GM12878 (cell line): ENCODE measurements at places on chromosomes 6 and 20. TPM values are rescaled to one million over a fixed set of nuclear protein-coding genes. Genes with fewer than 3 reads are reported as not detected.

GRCh38 chr6:154960854-154961530 lies 34.1 kb upstream of the TIAM2 start:
- no peaks in the 10 kb centered on the region for H3K36me3 ChIP-seq
- DNase-seq, result no peak
- H3K27me3 ChIP-seq, result no peaks in the 10 kb centered on the region

GRCh38 chr6:56766806-56767178 lies 124.1 kb upstream of the DST start:
- H3K27ac ChIP-seq, result peak overlapping the region; percentile 47
- peaks cover 78% of the 10 kb centered on the region for H3K4me1 ChIP-seq
- H3K27me3 ChIP-seq, result no peaks in the 10 kb centered on the region
- H3K4me3 ChIP-seq, result 0 out of 2 replicates have a peak overlapping the region, but pooled peaks have one; percentile 13
- peak; percentile 92 for DNase-seq
- no peaks in the 10 kb centered on the region; the same call in 1 of the 2 replicates for H3K36me3 ChIP-seq

DNA sequence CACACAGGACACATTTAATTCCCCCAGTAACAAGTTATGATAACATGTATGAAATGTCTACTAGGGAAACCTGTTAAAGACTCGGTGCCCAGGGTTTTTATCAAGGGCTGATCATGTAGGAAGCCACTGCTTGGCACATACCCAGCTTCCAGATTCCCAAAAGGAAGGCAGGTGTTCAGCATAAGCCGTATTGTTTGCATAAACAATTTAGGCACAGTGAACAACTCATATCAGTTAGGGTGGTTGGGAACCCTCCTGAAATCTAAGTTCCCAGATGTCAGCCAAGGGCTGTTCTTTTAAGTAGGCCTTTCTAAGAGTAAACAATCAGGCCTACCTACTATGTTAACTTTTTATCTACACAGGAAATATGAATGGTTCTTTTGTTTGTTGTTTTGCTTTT lies 74.1 kb downstream of the ASXL1 start:
- peaks cover 52% of the 10 kb centered on the region for H3K36me3 ChIP-seq
- no peak overlapping the region for H3K4me3 ChIP-seq
- DNase-seq, result no peak
- no peaks in the 10 kb centered on the region for H3K27me3 ChIP-seq
- H3K27ac ChIP-seq, result no peak overlapping the region

DNA sequence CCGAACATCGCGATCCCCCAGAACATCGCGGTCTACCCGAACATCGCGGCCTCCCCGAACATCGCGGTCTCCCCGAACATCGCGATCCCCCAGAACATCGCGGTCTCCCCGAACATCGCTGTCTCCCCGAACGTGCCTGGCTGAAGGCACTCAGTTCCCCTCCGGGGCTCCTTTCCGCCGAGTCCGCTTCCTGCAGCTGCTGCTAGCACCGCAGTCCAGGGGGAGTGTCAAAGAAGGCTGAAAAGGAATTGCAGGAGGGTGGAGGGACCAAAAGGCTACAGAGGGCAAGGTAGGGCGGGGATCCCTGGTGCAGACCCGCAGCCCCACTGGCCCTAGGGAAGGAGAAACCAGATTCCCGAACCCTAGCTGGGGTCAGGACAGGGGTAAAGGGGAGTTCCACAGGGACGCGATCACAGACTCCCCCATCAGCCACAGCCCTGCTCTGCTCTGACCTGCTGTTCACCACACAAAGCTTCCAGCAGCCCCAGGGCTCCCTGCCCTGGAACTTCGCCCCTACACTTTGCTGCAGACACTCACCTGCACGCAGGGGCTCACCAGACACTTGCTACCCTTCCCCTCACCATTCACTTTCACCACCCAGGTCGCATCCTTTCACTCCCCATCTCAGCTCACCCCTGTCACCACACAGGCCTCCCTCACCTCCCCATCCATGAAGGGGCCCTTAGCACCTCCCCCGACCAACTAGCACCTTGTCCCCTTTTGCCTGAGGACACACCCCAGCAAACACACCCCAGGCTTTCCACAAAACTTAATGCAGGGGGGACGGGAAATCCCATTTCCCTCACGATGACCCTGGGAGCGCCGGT lies 1.7 kb downstream of the ULBP1 start:
- H3K27ac ChIP-seq, result no peak overlapping the region
- no peaks in the 10 kb centered on the region for H3K36me3 ChIP-seq
- H3K27me3 ChIP-seq, result peaks cover 21% of the 10 kb centered on the region
- H3K4me3 ChIP-seq, result no peak overlapping the region
- DNase-seq, result no peak
- H3K4me1 ChIP-seq, result peaks cover 7% of the 10 kb centered on the region

- H3K4me3 ChIP-seq, result no peak overlapping the region
- no peak overlapping the region for H3K27ac ChIP-seq
- no peaks in the 10 kb centered on the region for H3K27me3 ChIP-seq
- no peaks in the 10 kb centered on the region for H3K36me3 ChIP-seq
Observed at GRCh38 chr6:68778356-68779020, 143.4 kb downstream of the ADGRB3 start.

- no peak for DNase-seq
- H3K4me3 ChIP-seq, result no peak overlapping the region
- H3K4me1 ChIP-seq, result no peaks in the 10 kb centered on the region
- H3K27ac ChIP-seq, result no peak overlapping the region
- H3K36me3 ChIP-seq, result no peaks in the 10 kb centered on the region
Observed at GRCh38 chr6:17172836-17173470, 71.1 kb downstream of the STMND1 start.

GRCh38 chr6:152119831-152120230 lies 312.3 kb downstream of the ESR1 start:
- H3K4me3 ChIP-seq, result no peak overlapping the region
- no peaks in the 10 kb centered on the region for H3K36me3 ChIP-seq
- 0 out of 2 replicates have a peak, but pooled peaks cover 4% of the 10 kb centered on the region for H3K4me1 ChIP-seq
- no peak for DNase-seq
- H3K27me3 ChIP-seq, result no peaks in the 10 kb centered on the region
- H3K27ac ChIP-seq, result no peak overlapping the region

DNA sequence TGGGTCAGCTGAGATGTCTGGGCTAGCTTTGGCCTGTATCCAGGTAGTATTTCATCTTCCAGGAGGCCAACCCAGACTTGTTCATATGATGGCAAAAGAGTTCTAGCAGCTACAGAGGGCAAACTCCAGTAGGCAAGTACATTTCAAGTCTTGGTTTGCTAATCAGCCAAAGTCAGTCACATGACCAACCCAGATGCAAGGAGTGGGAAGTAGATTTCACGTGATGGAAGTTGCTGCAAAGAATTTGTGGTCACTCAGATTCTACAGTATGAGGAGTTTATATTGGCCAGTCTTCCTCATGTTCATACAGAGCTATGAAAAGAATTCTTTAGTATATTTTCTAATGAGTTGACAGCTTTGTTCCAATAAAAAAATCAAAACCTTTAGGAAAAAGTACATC lies 101.8 kb downstream of the PHACTR1 start:
- no peak for DNase-seq
- no peaks in the 10 kb centered on the region for H3K36me3 ChIP-seq
- no peak overlapping the region for H3K27ac ChIP-seq
- H3K4me3 ChIP-seq, result no peak overlapping the region
- peaks cover 6% of the 10 kb centered on the region; the same call in 1 of the 2 replicates for H3K27me3 ChIP-seq

DNA sequence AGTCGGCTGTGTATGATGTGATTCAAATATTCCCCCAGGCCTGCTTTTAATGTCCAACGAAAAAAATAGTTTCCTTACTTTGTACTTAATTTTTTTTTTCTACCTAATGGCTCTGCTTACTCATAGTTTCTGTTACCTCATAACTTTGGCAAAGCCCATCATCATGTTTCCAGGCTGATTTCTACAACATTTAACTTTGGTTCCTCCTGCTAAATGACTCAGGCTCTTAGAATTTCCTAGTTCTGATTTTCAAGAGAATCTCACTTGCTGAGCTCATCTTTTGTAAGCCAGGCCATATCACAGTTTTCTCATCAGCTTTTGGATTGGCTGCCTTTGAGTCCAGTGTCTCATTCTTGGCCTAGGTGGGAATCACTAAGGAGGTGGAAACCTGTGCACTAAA lies 323.1 kb downstream of the HDGFL1 start:
- H3K4me3 ChIP-seq, result no peak overlapping the region
- no peak for DNase-seq
- H3K36me3 ChIP-seq, result no peaks in the 10 kb centered on the region

GRCh38 chr6:118135371-118135770 lies 228.3 kb downstream of the SLC35F1 start:
- H3K27ac ChIP-seq, result no peak overlapping the region
- no peaks in the 10 kb centered on the region for H3K4me1 ChIP-seq
- H3K27me3 ChIP-seq, result no peaks in the 10 kb centered on the region
- no peak for DNase-seq

DNA sequence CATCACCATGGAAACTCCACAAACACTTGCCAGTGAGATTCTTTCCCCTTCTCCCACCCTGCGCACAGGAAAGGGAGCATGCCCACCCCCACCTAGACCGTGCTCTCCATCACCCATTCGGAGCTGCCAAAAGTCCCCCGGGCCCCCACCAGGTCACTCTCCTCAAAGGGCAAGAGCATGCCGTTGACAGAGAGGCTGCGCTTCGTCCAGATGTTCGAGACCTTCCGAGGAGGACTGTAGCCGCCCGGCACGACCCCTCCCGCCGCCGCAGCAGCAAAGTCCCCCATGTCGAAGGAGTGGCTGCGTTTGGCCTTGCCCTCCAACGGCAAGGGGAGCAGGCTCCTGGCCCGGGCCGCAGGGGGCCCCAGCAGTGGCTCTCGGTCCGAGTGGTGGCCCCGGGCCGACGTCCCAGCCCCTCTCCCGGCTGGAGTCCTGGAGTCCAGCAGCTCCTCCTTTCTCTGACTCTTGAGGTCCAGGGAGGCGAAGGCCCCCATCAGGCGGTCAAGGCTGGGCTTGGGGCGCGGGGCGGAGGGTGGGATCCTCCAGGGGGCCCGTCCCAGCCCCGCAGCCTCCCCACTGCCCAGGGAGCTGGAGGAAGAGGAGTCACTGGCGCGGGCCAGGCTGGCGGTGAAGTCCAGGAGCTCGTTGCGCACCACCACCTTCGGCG lies 195.2 kb downstream of the LRFN2 start:
- no peaks in the 10 kb centered on the region for H3K4me1 ChIP-seq
- H3K27ac ChIP-seq, result no peak overlapping the region
- H3K27me3 ChIP-seq, result no peaks in the 10 kb centered on the region; the same call in 1 of the 2 replicates
- no peak overlapping the region for H3K4me3 ChIP-seq
- no peak for DNase-seq

GRCh38 chr6:127263481-127263880 lies 3.2 kb upstream of the RNF146 start:
- no peak overlapping the region for H3K27ac ChIP-seq
- H3K36me3 ChIP-seq, result no peaks in the 10 kb centered on the region
- no peaks in the 10 kb centered on the region for H3K4me1 ChIP-seq
- no peak overlapping the region for H3K4me3 ChIP-seq

DNA sequence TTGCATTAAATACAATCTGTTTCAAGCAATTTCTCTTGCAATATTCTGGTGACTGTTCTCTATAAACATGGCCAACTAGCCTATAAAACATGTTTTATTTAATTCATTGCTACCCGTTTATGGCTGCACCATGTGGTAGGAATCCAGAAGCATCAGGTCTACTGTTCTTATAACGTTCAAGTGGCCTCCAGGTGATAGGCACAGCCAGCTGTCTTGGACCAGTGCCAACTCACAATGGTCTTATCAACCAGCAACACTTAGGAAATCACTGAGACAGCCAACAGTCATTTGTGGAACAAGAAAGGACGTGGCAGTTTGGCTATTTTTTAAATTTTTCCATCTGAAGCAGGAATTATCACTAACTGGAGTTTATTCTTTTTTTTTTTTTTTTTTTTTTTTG lies 193.6 kb downstream of the NKAIN2 start:
- H3K27ac ChIP-seq, result no peak overlapping the region
- no peaks in the 10 kb centered on the region for H3K4me1 ChIP-seq
- no peaks in the 10 kb centered on the region for H3K36me3 ChIP-seq
- no peak overlapping the region for H3K4me3 ChIP-seq

- H3K4me1 ChIP-seq, result peaks cover 47% of the 10 kb centered on the region
- peak overlapping the region; percentile 41; the same call in 1 of the 2 replicates for H3K27ac ChIP-seq
- 0 out of 2 replicates have a peak, but pooled peaks cover 2% of the 10 kb centered on the region for H3K36me3 ChIP-seq
- no peak overlapping the region for H3K4me3 ChIP-seq
Observed at GRCh38 chr6:16511040-16511660, 250.1 kb downstream of the ATXN1 start.

DNA sequence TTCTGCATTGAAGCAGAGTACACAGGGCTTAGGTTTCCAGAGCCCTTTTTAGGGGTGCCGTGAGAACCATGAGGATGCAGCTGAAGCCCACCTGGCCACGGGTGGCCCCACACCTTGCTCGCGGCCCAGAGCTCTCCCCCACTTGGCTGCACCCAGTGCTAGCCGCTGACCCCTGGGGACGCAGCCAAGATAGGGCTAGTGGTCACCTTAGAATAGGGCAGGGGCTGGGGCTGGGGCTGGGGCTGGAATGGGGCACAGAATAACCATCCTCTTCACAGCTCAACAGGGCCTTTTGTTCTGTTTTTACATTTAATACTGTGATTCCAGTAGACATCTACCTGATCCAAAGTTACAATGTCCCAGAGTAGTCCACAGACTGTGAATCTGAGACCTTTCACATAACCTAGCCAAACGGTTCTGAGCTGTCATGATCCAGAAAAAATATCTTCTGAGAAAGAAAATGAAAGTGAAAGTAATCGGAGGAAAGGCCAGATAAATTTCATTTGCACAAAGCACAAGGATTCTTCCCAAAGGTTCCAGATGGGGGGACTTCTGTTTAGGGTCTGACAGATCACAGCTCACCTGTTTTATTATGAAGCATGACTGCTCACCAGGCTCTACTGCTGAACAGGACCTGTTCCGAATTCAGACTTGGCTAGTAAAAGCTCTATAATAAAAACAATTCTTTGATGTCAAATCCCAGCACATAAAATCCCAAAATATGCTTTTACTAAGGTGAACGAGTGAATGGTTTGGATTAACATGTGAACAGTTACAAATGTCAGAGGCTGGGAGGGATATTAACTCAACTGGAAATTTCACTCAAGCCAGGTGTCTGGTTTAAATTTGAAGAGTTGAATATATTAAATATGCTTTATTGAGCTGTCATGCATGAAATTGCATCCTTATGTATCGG lies 401.9 kb downstream of the THBS2 start:
- H3K4me3 ChIP-seq, result no peak overlapping the region
- no peaks in the 10 kb centered on the region for H3K4me1 ChIP-seq
- DNase-seq, result no peak
- no peaks in the 10 kb centered on the region for H3K27me3 ChIP-seq

- H3K27ac ChIP-seq, result no peak overlapping the region
- no peaks in the 10 kb centered on the region for H3K27me3 ChIP-seq
- no peak overlapping the region for H3K4me3 ChIP-seq
- H3K4me1 ChIP-seq, result no peaks in the 10 kb centered on the region
- DNase-seq, result no peak
- no peaks in the 10 kb centered on the region for H3K36me3 ChIP-seq
Observed at GRCh38 chr6:107706516-107707115, 117.5 kb downstream of the SCML4 start.

Gene HAO1
- total RNA-seq, result not detected in 2 replicates

Gene SRSF6
- total RNA-seq, result 158 and 163 TPM in 2 replicates

Gene C6orf15
- total RNA-seq, result not detected in 2 replicates

Gene TAAR1
- total RNA-seq, result not detected in 2 replicates

Gene SLC44A4
- 0.18 and 0.56 TPM in 2 replicates for total RNA-seq

Gene DDO
- 0.13 TPM in 1 of 2 replicates, not detected in the other for total RNA-seq

Gene RBPJL
- 0.18 TPM in 1 of 2 replicates, not detected in the other for total RNA-seq
